ENCODE measurements at places on chromosomes 7 and 10.
A peak's percentile ranks its signal among the peaks of the same experiment; 100 is the strongest.

GRCh38 chr7:141460781-141461715, 90.2 kb upstream of the AGK start:
- DNase-seq = no peak

- peak; percentile 73 for DNase-seq
Measured at GRCh38 chr10:133318494-133319127, 9.9 kb downstream of the ZNF511 start.

DNA sequence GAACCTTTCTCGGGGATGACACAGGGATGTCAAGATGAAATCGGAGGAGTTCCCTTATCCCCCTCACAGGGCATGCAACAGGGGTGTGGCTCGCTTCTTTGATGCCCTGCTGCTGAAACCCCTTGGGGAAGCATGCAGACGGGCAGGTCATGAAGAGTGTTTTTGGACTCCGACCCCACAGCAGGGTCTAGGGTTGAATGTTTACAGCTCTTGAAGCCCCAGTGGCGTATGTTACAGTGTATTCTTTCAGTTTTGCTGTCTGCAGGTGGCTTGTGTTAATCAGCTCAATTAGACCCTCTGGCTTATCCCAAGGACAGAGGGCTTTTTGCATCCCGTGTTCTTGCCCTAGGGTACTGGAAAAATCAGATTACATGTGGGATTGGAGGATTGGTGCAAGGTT, 446.5 kb downstream of the LRMDA start:
- DNase-seq = no peak

- peak; percentile 96 for DNase-seq
Measured at GRCh38 chr7:1169409-1170368, 9.7 kb upstream of the ZFAND2A start.

DNA sequence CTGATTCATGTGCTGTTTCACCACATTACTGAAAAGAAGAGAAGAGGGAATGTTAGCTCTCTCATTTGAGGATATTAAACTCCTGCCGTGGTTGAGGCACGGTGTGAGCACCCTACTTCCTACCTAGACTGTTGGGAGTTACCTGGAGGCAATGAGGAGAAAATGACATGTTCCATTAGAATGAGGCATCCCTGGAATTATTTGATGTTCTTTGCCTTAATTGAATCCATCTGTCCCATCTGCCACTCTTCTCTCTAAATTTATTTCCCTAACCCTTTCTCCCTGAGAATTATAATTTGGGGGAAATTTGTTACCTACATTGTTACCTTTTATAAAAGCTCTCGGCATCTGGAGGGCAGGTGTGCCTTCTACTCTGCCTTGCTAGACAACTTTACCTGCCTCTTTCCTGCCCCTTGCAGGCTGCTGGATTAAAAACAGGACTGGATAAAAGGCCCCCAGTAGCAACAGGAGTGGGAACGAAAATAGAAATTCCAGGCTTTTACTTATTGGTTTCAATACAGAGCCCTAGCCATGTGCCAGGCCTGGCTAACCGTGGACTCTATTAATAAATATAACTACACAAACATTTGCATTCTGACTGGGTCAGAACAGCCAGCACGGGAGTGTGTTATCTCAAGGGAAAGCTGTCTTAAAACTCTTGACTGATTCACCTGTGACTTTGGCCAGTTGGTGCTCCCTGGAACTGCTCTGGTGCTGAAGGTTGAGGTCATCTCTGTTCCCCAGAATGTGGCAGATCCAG, 4.4 kb upstream of the ATXN7L1 start:
- no peak for DNase-seq

DNA sequence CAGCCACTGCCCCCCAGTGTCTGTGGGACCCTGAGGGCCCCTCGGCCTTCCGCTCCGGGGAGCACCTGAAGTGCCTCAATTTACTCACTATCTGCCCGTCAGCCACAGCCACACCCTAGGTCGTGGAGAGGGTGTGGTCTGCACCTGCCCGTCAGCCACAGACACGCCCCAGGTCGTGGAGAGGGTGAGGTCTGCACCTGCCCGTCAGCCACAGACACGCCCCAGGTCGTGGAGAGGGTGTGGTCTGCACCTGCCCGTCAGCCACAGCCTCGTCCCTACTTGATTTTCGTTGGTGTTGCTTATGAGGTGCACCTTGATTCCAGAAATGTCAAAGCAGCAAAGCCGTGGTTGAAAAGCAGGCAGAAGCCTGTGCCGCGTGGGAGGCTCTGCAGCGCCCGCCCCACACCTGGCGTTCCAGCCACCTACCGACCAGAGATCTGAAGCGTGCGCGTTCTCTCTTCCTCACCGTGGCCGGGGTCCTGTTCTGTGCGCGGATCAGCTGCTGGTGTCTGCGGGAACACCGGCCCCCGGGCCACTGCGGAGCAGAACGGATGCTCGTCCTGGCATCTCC, 101.6 kb downstream of the DYNC2I1 start:
- no peak for DNase-seq

DNA sequence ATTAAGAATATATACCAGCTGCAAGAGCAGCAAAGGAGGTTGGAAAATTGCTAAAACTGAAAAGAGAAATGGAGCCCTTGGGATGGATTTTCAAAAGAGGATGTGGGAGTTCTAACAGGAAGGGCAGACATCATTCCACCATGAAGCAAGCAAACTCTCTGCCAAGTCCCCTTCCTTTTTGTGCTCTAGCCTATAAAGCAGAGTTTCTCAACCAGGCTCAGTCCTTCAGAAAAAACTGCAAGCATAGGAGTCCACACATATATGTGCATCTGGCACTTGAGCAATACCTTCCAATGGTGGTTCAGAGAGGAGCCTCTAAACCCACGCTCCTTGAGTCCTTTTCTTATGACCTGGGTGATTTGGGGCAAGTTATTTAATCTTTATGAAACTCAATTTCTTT, 98.6 kb upstream of the MKX start:
- DNase-seq = no peak

GRCh38 chr10:77603534-77603927, 34.1 kb downstream of the KCNMA1 start:
- peak; percentile 88 for DNase-seq

DNA sequence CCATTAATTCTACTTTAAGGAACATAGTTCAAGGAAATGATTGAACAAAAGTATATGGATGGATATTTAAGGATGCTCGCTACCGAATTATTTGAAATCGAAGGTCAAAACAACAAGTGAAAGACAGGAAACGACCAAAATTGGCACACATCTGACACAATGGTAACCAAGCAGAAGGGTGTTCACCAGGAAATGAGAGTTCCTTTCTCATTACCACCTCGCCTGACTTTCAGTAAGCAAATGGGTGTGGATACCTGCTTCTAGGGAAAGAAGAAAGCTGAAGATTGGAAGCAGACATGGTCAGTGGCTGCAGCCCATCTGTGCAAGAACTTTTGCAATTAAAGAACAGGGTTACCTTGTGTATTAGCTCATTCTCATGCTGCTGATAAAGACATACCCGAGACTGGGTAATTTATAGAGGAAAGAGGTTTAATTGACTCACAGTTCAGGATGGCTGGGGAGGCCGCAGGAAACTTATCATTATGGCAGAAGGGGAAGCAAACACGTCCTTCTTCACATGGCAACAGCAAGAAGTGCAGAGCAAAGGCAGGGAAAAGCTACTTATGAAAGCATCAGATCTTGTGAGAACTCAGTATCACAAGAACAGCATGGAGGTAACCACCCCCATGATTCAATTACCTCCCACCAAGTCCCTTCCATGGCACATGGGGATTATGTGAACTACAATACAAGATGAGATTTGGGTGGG, 6.2 kb upstream of the TMEM273 start:
- no peak for DNase-seq

- peak; percentile 34 for DNase-seq
Measured at GRCh38 chr10:7186387-7187018, 224.3 kb downstream of the SFMBT2 start.

- no peak for DNase-seq
Measured at GRCh38 chr10:122531939-122532338, 28.6 kb upstream of the DMBT1 start.

DNA sequence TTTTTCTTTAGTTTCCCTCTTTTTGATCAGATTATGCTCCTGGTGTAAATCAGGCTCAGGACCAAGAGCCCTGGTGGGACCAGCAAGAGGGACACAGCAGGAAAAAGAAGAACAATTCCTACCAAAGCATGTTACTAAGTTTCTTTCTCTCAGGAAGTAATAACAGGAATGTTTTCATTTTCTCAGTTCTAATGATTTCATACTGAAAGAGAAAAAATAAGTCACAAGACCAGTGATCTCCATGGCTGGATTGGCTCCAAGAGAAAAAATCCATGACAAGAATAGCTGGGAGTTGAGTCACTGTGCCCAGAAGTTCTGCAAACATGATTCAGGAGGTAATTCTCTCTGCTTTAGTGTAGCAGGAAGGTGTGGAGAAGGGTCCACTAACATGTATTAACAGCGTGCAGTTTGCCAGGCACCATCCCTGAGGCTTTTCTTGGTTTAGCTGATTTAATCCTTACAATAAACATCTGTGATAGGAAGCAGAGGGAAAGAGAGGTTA, 23.8 kb upstream of the IFIT2 start:
- no peak for DNase-seq

DNA sequence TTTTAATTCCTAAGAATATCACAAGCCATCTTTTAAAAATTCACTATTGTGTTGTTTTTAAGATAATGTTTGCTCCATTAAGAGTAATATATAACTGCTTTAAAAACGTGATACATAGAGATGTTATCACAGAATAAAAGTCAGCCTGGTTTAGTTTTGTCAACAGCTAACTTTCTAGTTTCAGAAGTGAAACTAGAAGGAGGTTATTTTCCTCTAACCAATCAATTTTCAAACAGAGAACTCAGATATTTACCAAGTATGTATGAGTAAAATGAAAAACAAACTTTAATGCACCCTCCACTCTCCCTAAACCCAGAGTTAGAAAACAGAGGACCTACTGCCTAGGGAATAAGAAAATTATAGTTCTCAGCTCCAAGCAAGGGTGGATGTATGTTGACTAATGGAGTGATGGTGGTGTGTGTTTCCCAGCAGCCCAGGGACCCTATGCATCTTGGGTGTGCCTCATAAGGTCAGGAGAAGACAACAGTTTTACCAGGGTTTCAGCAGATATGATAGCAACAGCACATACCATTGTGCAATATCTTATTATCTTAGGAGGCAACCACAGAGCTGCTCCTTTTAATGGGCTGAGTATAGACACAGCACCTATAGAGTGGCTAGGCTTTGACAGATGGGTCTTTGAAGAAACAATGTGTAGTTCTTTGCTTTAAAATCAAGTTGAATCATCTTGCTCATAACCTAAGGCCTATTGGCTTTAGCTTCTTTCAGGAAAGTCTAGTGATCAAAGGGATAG, 58.4 kb downstream of the PTPRZ1 start:
- no peak for DNase-seq

GRCh38 chr10:48548531-48549135, 56.2 kb downstream of the ARHGAP22 start:
- DNase-seq = no peak

DNA sequence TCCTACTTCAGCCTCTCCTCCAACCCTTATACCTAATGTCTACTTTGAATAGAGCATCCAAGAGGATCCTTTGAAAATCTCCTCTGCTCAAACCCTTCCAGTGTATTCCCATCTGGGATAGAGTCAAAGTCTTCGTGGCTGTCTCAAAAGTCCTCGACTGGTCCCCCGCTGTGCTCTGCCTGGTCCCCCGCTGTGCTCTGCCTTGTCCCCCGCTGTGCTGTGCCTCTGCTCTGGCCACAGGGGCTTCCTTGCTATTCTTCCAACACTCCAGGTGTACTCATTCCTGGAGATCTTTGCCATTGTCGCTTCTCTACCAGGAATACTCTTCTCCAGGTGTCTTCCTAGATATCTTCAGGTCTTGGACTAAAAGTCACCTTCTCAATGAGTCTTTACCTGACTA, 36.1 kb upstream of the COMMD3 start:
- DNase-seq = no peak

DNA sequence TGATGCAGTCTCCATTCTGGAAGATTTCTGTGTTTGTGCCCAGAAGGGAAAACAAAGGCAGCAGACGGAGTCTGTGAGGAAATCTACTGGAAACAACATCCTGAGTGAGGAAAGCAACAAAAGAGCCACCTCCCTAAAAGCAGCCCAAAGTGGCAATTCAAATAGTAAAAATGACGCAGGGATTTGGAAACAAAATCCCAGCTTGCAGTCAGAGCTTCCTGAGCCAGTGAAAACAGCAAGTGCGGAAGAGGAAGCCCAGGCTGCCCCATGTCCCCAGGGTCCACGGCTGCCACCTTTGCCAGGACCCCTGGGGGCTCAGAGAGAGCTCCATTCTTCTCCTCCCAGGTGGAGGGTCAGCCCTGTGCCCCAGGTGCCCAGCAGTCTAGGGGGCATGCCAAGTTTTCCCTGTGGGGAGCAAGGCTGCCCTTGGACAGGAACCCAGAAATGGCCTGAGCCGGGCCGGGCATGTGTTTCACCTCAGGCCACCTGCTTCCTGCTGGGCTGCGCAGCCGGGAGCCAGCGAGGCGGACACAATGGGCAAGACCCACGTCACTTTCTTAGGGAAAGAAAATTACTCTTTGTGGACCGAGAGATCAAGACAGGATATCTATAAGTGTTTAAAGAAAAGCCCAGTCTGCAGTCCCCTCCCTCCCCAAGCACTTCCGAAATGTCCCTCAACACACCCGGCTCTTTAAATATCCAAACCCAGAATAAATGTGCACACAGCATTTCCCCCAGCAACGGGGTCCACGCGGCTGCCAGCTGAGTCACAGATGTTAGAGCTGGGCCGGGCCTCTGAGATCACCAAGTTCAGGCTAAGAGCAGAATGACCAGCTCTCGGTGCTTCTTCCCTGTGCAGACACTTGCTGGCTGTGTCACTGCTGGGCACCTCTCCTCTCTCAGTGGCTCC, 231.1 kb downstream of the ARHGAP12 start:
- peak; percentile 64 for DNase-seq

GRCh38 chr10:62503872-62504271, 129.7 kb downstream of the ZNF365 start:
- DNase-seq = no peak

- no peak for DNase-seq
Measured at GRCh38 chr10:3133948-3134347, 38.6 kb downstream of the PITRM1 start.

GRCh38 chr7:135510592-135511183, 786 bp upstream of the CNOT4 start:
- DNase-seq = peak; percentile 27

- no peak for DNase-seq
Measured at GRCh38 chr10:122199070-122199469, 72.0 kb upstream of the BTBD16 start.

DNA sequence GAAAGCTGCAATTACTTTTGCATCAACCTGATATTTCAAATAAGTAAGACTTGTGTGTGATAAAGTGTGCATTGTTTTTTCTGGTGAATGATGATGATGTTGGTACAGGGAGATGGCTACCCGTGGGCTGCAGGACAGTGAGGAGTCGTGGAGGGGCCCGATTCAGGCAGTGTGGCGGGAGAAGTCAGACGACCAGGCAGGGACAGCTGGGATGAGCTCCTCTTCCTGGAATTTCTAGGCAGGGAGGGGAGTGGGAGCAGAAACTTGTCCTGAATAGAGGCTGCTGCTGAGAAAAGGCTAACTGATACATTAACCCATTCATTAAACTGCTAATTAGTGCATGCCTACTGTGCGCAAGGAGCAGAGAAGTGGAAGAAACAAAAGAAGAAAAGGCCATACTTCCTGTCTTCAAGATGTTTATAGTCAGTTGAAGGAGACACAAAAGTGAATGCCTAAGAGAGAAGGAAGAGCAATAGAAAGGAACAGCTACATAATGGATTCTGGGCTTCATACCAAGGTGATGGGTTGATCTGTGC, 9.3 kb upstream of the GATAD1 start:
- no peak for DNase-seq

GRCh38 chr10:36344240-36345174, 702.4 kb upstream of the FZD8 start:
- no peak for DNase-seq

GRCh38 chr10:33117816-33118215, 159.8 kb upstream of the ITGB1 start:
- DNase-seq = no peak

Data from common myeloid progenitor, CD34-positive (primary cell).